ENCODE measurements at places on chromosomes 7 and 10.
A peak's percentile ranks its signal among the peaks of the same experiment; 100 is the strongest.

GRCh38 chr7:35430547-35431153 lies 176.8 kb upstream of the TBX20 start:
- DNase-seq: no peak

GRCh38 chr7:152336754-152337368 lies 98.9 kb downstream of the KMT2C start:
- DNase-seq: peak; percentile 30

GRCh38 chr7:41786944-41787343 lies 84.1 kb upstream of the INHBA start:
- no peak for DNase-seq

- DNase-seq: no peak
Observed at GRCh38 chr7:95316588-95316987, 7.7 kb downstream of the PON1 start.

- DNase-seq: no peak
Observed at GRCh38 chr7:91265693-91266066, 1.4 kb downstream of the FZD1 start.

GRCh38 chr10:124226271-124227054 lies 133.1 kb upstream of the CHST15 start:
- DNase-seq: no peak

GRCh38 chr7:25028370-25029021 lies 48.5 kb upstream of the OSBPL3 start:
- DNase-seq: peak; percentile 47

DNA sequence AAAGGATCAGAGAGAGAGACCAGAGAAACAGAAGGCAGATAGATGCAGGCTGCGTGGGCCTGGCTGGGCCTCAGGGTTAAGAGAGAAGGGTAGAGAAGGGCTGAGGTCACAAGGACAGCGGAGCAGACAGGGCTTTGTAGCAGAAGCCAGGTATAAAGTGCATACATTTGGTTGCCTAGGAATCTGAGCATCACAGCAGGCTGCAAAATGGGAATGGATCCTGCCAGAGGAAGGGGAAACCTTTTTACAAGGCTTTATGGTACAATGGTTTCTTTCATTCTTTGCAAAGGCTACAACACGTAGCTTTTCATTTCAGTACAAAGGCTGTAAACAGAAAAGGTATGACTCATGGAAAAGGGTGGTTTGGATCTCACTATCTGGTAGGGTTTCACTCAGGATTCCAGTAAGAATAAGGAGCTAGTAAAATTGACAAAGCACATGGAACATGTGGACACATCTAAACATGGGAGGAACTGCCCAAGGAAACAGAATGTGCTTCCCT lies 275.1 kb downstream of the DOCK4 start:
- DNase-seq: no peak

GRCh38 chr10:51321980-51322379 lies 247.7 kb downstream of the PRKG1 start:
- DNase-seq: no peak

DNA sequence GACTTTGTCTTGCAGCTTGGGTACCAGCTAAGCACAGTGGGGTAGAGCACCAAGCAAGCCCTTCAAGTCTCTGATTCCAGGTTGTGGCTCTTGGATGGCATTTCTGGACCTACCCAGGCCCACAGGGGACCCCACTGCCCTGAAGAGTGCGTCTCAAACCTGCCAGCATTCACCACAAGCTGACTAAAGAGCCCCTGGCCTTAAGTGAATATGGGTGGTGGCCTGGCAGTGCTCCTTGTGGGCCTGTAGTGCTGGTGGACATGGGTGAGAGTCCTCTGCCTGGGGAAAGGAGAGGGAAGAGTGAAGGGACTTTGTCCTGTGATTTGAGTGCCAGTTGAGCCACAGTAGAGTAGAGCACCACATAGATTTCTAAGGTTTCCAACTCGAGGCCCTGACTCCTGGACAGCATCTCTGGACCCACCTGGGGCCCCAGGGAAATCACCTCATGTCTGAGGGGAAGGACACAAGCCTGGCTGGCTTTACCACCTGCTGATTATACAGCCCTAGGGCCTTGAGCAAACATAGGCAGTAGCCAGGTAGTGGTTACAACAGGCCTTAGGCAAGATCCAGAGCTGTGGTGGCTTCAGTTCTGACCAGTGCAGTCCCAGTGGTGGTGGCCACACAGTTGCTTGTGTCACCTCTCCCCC lies 23.7 kb downstream of the GSDME start:
- DNase-seq: no peak

GRCh38 chr10:61169294-61169693 lies 225.3 kb upstream of the RHOBTB1 start:
- no peak for DNase-seq

DNA sequence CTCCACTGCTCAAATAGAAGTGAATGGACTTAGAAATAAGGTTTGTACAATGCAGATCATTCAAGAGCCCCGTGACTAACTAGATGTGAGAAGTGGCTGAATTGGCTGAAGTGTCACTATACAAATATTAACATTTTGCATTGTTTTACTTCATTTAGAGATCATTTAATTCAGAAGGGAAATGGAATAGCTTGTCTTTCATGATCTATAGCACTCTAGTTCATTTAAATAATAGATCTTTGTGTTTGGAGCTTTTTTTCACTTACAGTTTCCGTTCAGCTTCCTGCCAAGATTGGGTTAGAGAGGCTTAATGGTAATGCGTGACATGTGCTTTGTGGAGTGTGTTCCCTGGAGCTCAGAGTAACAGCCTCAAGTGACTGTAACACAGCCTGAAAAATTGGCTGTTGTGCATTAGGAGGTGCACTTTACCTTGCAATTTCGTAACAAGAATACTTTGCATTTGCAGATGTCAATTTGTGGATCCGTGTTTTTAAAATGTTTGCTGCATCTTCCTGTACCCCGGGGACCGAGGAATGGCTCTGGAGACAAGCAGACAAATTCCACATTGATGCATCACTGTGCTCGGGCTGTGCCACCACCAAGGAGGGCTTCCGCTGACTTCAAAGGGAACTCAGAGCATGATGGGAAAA lies 170.3 kb downstream of the NRP1 start:
- no peak for DNase-seq

DNA sequence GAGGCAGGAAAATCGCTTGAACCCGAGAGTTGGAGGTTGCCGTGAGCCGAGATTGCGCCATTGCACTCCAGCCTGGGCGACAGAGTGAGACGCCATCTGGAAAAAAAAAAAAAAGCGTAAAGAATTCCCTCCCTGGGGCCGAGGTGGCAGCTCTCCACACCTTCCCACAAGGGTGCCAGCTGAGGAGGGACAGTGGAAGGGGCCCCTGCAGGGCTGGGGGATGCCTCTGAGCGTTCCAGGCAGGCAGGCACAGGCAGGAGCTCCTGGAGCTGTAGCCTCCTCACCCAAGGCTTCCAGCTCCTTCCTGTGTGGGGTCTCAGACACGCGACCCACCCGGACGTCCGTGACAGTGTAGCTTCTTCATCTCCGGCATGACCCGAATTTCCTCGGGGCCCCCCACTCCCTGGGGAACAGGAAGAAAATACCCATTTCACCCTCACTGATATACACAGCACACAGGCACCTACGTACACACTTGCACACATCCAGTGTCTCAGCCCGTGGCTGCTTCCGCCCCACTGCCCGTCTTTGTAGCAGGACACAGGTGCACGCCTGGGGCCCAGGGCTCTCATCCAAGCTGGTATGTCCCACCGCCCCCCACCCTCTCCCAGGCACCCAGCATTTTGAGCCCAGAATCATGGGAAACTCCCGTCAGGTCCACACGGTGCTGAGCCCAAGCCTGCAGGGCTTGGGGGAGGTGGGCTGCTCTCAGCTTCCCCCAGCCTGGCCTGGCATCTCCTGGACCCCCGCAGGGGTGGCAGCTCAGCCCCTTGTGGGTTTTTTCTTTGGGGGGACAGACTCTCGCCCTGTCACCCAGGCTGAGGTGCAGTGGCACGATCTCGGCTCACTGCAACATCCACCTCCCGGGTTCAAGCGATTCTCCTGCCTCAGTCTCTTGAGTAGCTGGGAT lies 25.7 kb downstream of the GRIFIN start:
- DNase-seq: no peak

DNA sequence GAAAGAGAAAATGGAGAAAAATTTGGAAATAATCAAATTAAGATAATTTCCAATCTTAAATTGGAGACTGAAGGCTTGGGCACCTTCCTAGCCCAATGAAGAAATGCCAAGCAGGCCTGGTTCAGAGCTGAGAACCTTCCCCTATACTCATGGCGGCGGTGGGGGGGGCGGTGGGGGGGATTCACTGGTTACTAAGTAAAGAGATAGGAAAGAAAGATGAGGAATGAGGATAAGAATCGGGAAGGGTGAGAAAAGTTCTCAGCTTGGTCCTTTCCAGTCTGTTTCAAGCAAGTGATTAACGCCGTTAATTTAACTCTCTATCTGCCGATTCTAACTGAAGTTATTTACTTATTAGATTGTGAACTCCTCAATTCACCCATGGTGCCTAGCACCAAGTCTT lies 41.5 kb downstream of the DPY19L1 start:
- no peak for DNase-seq

DNA sequence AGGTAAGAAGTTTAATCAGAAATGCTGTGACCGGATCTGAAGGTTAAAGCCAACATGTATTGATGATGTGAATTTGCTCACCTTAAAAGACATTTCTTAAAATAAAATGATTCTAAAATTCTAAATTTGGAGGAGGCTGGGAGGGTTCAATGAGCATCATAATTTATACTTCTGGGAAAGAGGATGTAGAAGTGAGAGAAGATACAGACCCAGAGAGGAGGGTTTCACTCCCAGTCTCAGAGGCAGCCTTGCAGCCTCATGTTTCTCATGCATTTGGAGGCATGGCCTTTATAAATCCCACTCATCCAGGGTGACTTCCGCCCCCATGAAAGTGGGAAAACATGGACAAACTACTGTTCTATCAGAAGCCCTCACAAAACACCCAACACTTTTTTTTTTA lies 305.6 kb upstream of the PITRM1 start:
- DNase-seq: no peak

DNA sequence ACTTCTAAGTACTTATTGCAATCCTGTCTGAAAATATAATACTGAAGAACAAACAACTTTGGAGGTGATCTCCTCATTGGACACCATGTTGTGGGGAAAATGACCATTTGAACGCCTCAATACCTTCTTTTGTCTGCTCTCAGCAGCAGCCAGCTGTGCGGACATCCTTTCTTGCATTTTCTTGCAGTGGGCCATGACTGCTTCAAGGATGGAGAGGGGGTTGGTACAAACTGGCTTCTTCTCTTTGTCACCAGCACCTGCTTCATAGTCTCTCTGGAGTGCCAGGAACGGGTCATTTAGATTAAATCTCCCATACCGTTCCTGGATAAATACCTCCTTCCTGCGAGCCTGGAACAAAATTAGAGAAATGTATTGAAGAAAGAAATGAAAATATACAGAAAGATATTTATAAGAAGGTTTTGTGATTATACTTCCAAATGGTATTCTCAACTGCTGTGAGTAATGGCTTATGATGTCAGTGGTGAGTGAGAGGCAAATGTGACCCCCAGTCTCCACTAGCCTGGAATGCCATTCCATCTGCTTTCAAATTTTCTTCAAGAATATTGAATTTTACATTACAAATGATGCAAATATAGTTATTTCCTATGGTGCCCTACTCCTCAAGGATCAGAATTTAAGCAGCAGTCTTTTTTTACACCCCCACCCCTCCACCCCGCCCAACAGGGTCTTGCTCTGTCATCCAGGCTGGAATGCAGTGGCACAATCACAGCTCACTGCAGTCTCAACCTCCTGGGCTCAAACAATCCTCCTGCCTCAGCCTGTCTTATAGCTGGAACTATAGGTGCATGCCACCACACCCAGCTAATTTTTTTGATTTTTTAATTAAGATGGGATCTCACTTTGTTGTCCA lies 62.4 kb downstream of the CTTNBP2 start:
- DNase-seq: no peak

- DNase-seq: no peak
Observed at GRCh38 chr10:60208676-60209269, 180.9 kb downstream of the ANK3 start.

- no peak for DNase-seq
Observed at GRCh38 chr7:25481891-25482290, 253.6 kb upstream of the NPVF start.

GRCh38 chr10:72459301-72459700 lies 104.6 kb upstream of the DNAJB12 start:
- DNase-seq: no peak

GRCh38 chr10:123259081-123259480 lies 104.9 kb downstream of the BUB3 start:
- DNase-seq: no peak

GRCh38 chr7:72307566-72307965 lies 104.6 kb downstream of the CALN1 start:
- no peak for DNase-seq

- DNase-seq: no peak
Observed at GRCh38 chr10:132479024-132479602, 58.5 kb upstream of the INPP5A start.

DNA sequence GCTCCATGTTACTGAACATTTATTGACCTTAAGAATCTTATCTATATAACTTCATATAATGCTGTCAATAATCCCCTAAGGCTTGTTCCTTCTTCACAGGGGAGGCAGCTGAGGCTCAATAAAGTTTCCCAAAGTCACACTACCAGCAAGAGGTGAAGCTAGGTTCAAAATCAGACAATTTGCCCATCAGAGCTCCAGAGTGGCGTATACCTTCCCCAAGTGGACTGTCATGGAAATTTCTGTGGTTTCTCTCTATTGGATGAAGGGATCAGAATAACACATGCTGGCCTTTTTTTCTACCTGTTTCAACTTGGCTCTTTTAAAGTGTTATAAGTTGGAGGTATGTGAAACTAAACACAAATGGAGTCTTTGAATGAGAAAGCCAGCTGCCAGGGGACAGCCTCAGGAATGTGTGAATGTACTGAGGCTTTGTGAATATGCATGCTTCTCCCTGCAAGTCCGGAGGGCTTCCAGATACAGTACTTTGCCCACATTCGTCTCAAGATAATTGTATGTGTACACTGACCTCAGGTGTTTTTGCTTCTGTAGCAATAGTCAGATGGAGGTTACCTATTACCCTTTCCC lies 656.3 kb upstream of the CELF2 start:
- DNase-seq: no peak

DNA sequence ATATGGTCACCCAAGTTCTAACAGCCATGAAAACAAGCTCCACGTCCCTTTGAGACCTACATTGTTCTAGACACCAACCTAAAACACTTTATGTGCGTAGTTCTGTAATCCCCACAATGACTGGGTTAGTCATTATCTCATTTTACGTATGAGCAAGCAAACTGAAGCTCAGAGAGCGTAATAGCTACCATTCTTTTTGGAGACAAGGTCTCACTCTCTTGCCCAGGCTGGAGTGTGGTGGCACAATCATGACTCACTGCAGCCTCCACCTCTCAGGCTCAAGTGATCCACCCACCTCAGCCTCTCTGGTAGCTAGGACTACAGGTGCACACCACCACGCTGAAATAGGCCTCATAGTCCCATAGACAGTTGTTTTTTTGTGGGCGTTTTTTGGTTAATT lies 10.5 kb downstream of the DAGLB start:
- DNase-seq: peak; percentile 9

DNA sequence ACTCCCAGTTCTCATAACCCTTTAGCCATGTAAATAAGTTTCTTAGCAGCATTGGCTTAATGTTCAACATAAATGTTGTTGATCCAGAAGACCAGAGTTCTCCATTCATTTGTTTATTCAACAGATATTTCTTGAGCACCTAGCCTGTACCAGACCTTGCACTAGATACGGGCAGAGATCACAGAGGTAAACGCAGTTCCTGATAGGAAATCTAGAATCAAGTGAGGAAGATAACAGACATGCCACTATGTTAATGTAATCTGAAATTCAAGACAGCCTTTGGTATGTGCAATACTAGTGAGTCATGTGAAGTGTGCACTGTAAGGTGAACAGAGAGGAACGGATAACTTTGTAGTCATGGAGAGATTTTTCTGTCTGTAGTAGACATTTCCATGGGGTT lies 3.0 kb downstream of the BUB3 start:
- no peak for DNase-seq
